Spinal cord (tissue), 10 donors: ENCODE measurements at places on chromosomes 12 and 14. TPM values are rescaled to one million over a fixed set of nuclear protein-coding genes. Genes with fewer than 3 reads are reported as not detected.

DNA sequence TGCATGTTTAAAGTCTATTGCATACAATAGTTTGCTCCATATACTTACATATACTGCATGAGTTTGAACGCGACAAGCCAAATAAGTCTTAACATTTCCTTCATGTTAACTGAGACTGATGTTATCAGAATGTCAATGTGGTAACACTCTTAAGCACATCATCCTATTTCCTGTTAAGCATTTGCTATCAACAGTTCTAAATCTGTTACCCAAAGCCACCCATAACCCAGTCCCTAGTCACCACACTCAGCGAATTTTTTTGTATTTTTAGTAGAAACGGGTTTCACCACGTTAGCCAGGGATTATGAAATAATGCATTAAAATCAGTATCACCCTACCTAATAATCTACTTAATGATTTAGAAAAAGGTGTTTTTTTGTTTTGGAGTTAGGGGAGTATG, 39.4 kb downstream of the HNRNPC start:
- DNase-seq = no peak
- H3K4me1 ChIP-seq = no peaks in the 10 kb centered on the region
- no peak overlapping the region for H3K27ac ChIP-seq
- no peaks in the 10 kb centered on the region for H3K27me3 ChIP-seq

GRCh38 chr14:59425322-59425935, 39.8 kb downstream of the GPR135 start:
- H3K4me3 ChIP-seq = no peak overlapping the region
- no peaks in the 10 kb centered on the region for H3K27me3 ChIP-seq
- H3K27ac ChIP-seq = no peak overlapping the region
- DNase-seq = no peak
- H3K36me3 ChIP-seq = no peaks in the 10 kb centered on the region

GRCh38 chr12:101243074-101243473, 33.0 kb upstream of the SLC5A8 start:
- no peak for DNase-seq
- no peak overlapping the region for H3K4me3 ChIP-seq
- no peaks in the 10 kb centered on the region for H3K4me1 ChIP-seq
- H3K36me3 ChIP-seq = no peaks in the 10 kb centered on the region
- H3K27me3 ChIP-seq = no peaks in the 10 kb centered on the region

GRCh38 chr12:79691511-79692248, 916 bp upstream of the PAWR start:
- peak overlapping the region; percentile 58 for H3K27ac ChIP-seq
- DNase-seq = no peak
- peaks cover 21% of the 10 kb centered on the region for H3K27me3 ChIP-seq
- H3K4me1 ChIP-seq = peaks cover 3% of the 10 kb centered on the region
- peak overlapping the region; percentile 49 for H3K4me3 ChIP-seq

Gene TAS2R19
- 6.3 TPM for total RNA-seq

Gene IFNG-AS1
- 0.22 TPM for total RNA-seq

Gene TTC9
- 10.0 TPM for total RNA-seq

Gene MMP19
- total RNA-seq = 0.20 TPM

Gene STYK1
- total RNA-seq = 3.0 TPM

Gene PTCSC3
- total RNA-seq = not detected
